Stimulated activated CD4-positive, alpha-beta T cell treated with anti-CD3 and anti-CD28 coated beads, Interleukin-1b, Interleukin-23, amount 100 ng/mL, for 1 hour (primary cell): ENCODE measurements at places on chromosomes 2 and 18.

GRCh38 chr18:53457068-53457467, 767.4 kb downstream of the MBD2 start:
- DNase-seq = no peak

GRCh38 chr18:79866889-79867574, 69.3 kb downstream of the KCNG2 start:
- DNase-seq = no peak

- DNase-seq = no peak
These were observed 41.4 kb upstream of the ITGB6 start for GRCh38 chr2:160241251-160242137.

DNA sequence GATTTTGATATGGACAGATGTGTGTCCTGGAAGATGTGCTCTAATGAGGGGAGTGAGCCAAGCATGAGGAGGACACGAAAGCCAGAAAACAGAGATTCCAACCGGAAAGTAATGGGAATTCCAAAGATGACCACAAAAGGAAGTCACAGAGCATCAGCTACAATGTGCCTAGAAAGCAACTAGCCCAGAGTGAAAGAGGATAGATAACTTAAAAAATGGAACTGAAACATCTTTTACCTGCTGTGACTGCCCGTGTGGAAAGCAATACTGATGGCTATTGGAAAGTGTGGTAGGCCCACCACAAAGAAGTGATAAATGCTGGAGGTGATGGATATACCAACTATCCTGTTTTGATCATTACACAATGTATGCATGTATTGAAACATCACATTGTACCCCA, 21.6 kb downstream of the DNMT3A start:
- DNase-seq = no peak

DNA sequence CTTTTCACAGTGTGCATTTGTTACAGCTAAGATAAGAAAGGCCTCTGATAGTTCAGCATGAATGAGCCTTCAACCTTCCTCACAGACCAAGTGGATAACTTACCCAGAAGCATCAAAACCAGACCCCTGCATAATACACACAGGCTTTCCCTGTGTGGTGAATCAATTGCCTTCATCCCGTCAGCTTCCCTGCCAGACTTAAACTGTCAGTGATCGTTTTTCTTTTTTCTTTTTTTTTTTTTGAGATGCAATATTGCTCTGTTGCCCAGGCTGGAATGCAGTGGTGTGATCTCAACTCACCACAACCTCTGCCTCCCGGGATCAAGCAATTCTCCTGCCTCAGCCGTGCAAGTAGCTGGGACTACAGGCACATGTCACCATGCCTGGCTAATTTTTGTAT, 20.5 kb upstream of the SLC35F5 start:
- DNase-seq = no peak

DNA sequence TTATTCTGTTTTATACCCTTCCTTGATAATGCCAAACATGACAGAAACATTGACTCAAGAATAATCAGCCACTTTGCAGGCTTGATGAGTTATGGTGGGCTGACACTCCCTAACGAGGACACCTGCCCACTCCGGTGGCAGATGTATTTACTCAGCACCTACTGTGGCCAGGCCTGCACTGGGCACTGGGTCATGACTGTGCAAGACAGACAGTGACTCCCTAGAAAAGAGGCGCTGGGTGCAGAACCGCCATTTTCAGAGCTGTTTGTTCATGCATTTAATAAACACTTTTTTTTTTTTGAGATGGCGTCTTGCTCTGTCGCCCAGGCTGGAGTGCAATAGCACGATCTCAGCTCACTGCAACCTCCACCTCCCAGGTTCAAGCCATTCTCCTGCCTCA, 32.5 kb downstream of the SNED1 start:
- DNase-seq = no peak

GRCh38 chr2:64770137-64770780, 116.5 kb upstream of the SERTAD2 start:
- no peak for DNase-seq

DNA sequence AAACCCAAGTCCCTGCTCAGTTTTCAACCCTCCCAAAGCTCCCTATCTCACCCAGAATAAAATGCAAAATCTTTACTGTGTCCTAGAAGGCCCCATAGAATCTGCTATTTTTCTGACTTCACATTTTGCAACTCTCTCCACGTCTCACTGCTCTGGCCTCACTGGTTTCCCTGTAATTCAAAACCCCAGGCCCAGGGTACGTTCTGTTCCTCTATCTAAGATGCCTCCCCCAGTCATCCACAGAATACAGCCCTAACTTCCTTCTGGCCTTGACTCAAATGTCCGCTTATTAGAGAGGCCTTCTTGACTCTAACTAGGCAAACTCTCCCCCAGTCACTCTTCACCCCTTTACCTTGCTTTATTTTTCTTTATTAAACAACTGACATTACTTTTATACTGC, 42.0 kb downstream of the FAM161A start:
- no peak for DNase-seq

- no peak for DNase-seq
These were observed 50.5 kb downstream of the MRPL33 start for GRCh38 chr2:27822049-27822448.

GRCh38 chr2:33577084-33577483, 22.0 kb downstream of the FAM98A start:
- DNase-seq = no peak
